Bronchial smooth muscle cell (primary cell): ENCODE measurements at places on chromosomes 16 and 17. TPM values are rescaled to one million over a fixed set of nuclear protein-coding genes. Genes with fewer than 3 reads are reported as not detected.

PYCARD gene
- total RNA-seq, result 105 and 171 TPM in 2 replicates

KRTAP1-1 gene
- not detected in 2 replicates for total RNA-seq

OR4D1 gene
- total RNA-seq, result not detected in 2 replicates

CLEC3A gene
- total RNA-seq, result not detected in 2 replicates

CTRB2 gene
- total RNA-seq, result not detected in 2 replicates
